ENCODE measurements at places on chromosomes 2 and 18.
A peak's percentile ranks its signal among the peaks of the same experiment; 100 is the strongest.

GRCh38 chr18:79011300-79011870, 31.8 kb downstream of the SALL3 start:
- no peak for DNase-seq

- DNase-seq: no peak
Measured at GRCh38 chr18:12598181-12598930, 59.6 kb downstream of the SPIRE1 start.

- peak; percentile 43 for DNase-seq
Measured at GRCh38 chr18:62183578-62184195, 3.2 kb downstream of the PIGN start.

DNA sequence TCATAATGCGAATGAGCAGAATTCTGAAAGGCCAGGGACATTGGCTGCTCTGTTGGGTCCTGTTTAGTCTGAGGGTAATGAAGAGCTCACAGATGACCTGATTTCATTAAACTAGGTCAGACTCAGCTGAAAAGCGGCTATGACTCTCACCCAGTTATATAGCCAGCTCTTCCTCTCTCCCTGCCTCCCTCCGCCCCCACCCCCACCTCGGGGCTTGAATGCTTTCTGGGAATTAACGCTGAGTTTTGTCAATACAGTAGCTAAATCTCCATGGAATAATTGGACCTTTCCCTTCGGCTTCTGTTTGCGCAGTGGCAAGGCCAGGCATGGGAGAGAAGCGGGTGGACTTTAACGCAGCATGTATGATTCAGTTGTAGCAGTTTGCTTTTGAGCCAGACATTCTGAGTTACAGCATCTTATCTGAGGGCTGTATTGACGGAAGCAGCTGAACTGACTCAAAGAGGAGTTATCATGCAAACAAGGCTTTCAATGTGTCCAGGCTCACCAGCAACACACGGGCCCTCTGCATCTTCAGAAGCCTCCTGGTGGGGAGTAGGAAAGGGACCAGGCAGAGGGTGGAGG, 110.6 kb downstream of the MYCN start:
- peak; percentile 40 for DNase-seq

- peak; percentile 50 for DNase-seq
Measured at GRCh38 chr2:197007716-197008628, 81.5 kb upstream of the PGAP1 start.

GRCh38 chr2:108460345-108461037, 11.5 kb downstream of the GCC2 start:
- no peak for DNase-seq

- DNase-seq: no peak
Measured at GRCh38 chr2:223647258-223647952, 45.2 kb upstream of the SCG2 start.

DNA sequence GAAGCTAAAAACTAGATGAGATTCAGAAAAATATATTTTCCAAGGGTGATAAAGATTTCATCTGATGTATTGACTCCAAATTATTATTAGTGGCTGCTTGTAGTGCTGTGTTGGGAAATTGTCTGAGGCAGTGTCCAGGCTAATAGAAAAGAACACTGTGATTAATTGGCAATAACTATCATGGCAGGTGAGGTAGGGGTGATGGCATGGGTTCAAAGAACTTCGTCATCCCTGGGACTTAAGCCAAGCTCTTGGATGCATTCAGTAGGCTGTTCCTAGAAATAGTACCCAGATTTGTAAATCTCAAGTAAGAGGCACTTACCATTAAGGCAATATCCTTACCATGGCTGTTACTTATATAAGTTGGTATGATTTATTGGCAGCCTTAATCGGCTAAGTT, 13.2 kb upstream of the RAPGEF4 start:
- DNase-seq: no peak

GRCh38 chr18:79679552-79680099, at the start of gene CTDP1:
TSS of gene CTDP1 (plus strand) at chr18:79679803. CDS start at chr18:79679948, 145 bp downstream.
- DNase-seq: peak; percentile 95

DNA sequence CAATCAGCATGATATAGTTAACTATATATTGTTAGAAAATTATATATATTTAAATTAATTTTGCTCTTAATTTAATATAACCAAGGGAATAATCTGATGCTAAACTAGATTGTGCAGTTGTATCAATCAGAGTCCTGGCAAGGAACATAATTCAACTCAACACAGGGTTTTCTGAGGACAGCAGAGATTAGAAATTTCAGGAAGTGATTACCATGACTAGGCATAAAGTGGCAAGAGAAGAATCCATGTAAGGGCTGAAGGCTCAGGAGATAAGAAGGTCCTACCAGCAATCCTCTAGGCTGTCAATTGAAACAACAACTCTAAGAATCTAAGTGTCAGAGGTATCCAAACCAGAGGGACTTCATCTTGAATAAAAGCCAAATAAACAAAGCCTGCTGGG, 807.8 kb downstream of the DSC3 start:
- DNase-seq: no peak

DNA sequence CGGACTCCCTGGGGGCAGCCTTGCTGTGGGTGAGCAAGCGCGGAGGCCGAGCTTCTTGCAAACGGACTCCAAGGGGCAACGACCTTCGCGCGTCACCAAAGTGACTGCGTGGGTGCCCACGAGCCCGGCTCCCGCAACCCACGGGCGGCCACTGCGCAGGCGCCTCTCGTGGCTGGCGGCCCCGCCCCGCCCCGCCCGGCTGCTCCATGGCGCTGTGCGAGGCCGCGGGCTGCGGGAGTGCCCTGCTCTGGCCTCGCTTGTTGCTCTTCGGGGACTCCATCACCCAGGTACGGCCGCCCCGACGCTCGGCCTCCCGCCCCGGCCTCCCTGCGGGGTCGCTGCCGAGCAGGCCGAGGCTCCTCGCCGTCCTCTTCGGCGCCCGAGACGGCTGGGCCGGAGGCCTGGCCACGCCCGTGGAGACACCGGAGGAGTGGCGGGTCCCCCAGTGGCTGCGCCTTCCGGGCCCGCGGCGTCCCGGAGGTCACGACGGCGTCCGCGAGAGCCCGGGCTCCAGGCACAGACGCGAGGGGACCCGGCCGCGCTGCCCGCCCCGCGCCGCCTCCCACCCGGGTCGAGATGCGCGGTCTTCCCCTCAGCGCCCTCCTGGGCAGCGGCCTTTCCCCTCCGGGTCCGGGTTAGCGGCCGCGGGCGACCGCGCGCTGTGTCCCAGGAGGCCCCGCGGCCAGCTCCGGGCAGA, at the start of gene IAH1:
Gene IAH1 (plus strand): TSS at position 191 of the 697 bp plus-strand sequence. CDS start 16 bp downstream, at position 207.
- DNase-seq: peak; percentile 38

DNA sequence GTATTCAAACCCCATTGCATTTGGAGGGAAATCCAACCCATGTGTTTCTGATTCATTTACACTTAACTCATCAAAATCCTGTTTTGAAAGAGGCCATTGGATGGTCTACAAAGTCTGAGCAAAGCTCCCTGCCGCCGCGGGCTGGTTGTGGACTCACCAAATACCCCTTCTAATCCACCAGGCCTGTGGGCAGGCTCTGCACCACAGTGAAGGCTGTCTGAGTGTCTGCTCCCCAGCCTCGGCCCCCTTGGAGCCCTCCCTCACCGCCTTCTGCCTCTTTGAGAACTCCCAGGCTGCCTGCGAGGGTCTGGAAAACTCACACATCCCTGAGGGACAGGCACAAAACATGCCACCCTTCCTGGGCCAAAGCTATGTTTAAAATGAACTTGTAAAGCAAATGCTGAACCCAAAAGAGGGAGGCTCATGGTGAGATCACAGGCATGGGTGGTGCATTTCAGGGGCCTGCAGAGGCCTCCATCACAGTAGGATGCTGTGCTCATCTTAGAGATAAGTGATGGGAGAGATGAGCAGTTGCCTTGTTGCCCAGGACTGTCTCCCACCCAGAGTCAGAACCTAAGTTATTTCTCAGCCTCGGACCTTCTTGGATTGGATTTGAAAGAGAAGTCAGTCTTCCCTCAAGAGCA, 225.0 kb downstream of the CYP26B1 start:
- DNase-seq: no peak

GRCh38 chr18:31791817-31792579, 31.3 kb upstream of the SLC25A52 start:
- no peak for DNase-seq

DNA sequence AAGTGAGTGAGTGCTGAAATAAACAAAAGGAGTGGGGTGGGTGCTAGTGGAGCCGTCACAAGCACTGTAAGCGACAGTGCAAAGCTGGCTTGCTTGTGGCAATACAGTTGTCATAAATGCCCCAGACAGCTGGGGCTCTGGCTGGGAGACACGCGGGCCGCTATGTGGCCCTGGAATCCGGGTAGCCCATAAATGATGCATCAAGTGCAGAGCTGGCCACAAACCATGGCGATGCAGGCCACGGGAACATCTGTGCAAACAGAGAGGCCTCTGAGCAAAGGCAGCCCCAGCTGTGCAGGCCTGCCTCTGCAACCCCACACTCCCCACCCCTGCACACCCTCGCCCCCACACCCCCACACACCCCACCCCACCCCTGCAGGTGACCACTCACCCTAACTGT, 349.2 kb upstream of the ID2 start:
- DNase-seq: no peak

GRCh38 chr2:43611987-43612894, 16.4 kb upstream of the THADA start:
- DNase-seq: peak; percentile 47

DNA sequence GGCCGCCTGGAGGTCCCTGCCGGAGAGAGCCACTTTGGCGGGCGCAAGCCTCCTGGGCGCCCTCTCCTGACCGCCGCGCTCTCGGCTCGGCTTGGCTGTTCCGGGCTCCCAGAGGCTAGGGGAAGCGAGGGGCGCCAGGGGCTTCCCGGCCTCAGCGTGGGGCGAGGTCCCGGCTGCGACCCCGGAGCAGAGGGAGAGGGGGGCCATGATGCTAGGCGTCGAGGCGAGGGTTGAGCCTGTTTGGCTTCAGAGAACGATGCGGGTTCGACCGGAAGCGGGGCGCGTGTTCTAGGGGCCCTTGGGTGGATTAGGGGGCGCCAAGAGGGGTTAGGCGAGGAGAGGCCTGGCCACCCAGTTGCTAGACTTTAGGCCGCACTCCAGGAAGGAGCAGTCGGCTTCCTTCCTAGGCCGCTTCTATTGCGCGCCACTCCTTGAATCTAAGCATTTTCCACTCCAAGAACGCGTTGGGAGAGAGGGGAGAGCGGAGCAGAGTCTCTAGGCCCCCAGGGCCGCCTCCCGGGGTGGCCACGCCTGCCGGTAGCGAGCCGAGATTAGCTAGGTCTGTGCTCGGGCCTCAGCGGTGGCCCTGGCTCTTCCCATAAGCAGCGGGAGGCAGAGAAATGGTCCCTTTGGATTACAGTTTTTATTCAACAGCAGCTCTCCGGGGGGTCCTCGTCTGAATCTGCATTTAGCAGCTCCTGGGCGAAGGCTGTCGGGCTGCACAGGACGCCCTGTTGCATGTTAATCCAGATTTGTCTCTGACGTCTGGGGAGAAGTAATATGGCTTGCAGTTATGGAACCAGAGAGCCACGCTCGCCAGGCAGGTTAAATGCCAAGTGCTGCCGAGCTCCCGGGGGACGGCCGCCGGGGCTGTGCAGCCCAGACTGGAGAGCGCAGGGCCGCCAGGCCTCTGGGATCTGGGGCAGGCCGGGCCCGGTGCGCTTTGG, 11.3 kb downstream of the MEIS1 start:
- DNase-seq: no peak

DNA sequence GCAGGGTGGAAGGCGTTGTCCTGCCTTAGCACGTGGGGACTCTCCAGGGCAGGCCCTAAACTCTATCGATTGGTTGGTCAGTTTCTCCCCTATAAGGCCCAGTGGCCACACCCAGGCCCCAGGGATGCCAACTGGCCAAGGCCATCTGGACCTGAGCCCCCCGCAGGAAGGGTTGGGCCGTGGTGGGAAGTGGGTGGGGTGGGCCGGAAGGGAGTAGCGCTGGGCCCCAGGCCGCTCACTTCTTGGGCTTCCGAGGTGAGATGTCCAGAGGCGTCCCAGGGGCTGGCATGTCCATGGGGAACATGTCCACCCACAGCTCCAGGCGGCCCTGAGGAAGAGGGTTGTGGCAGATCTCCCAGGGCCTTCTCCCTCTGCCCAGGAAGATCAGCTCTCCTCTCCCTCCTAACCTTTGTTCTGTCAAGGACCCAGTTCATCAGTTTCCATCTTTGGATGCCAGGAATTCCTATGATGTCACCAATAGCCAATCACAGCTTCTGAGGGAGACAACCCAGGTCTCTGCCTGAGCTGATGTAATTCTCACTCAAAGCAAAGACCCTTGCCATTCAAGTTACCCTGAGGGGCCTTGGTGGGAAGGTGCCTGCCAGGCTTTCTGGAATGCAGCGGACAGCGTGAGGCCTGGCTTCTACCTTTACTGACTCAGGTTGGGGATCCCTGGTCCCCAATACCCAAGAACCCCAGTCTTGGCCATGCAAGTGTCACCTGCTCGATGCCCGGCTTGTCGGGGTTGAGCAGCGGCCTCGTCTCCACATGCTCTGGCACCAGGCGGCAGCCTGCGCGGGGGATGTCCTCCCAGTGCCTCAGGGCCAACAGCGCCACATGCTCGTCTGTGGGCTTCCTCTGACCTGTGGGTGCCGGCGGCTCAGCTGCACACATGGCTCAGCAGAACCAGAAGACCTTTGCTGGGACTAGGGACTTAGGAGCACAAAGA, 14.4 kb downstream of the OTOF start:
- no peak for DNase-seq

- DNase-seq: no peak
Measured at GRCh38 chr2:88709181-88709631, 17.7 kb downstream of the RPIA start.

- no peak for DNase-seq
Measured at GRCh38 chr18:76319366-76319765, 175.7 kb downstream of the ZNF516 start.

GRCh38 chr2:10634495-10634894, 55.3 kb downstream of the NOL10 start:
- DNase-seq: no peak

GRCh38 chr18:37438417-37439180, 127.0 kb downstream of the CELF4 start:
- no peak for DNase-seq

DNA sequence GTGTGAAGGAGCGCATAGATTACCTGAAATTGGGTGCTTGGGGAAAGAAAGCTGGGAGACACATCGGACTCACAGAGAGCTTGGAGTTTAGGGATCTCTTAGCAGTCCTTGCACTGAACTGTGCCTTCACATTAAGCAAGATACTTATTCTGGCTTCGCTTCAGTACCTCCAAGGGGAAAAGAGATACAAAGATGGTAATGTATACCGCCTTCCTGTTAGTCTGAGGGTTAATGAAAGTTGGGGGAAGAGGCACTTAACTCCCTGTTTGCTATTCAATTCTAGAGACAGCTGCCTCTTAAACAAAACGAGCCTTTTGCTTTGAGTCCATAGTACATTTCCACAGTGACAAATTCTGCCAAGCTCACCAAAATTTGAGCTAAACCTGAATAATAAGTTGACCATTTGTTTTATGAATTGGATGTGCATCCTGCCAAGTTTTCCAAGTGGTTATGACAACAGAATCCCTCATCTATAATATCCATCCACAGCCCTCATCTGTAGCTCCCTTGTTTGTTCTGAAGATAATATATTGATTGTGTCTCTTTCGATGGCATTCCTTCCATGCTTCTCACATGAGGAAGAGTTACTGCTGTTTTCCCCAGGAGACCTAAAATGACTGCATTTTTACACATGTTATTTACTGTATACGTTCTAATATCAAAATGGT, 287.1 kb upstream of the ATP5MC3 start:
- DNase-seq: no peak

- DNase-seq: no peak
Measured at GRCh38 chr2:17101596-17101995, 416.6 kb downstream of the RAD51AP2 start.

- DNase-seq: no peak
Measured at GRCh38 chr18:7896161-7896560, 329.0 kb downstream of the PTPRM start.

All from NCI-H1930 (cell line).